ENCODE measurements at places on chromosomes 5 and 9.

GRCh38 chr5:157710431-157710830 lies 20.8 kb upstream of the THG1L start:
- DNase-seq = no peak

- no peak for DNase-seq
Observed at GRCh38 chr9:2876726-2877125, 32.8 kb upstream of the PUM3 start.

GRCh38 chr5:53478411-53479044 lies 1.9 kb upstream of the FST start:
- peak; percentile 17 for DNase-seq

GRCh38 chr9:134568116-134568515 lies 73.5 kb upstream of the COL5A1 start:
- DNase-seq = no peak

GRCh38 chr5:99586878-99587277 lies 658.1 kb upstream of the CHD1 start:
- no peak for DNase-seq

- DNase-seq = no peak
Observed at GRCh38 chr9:116387934-116388698, 234.5 kb downstream of the PAPPA start.

GRCh38 chr9:112532427-112532826 lies 45.8 kb downstream of the KIAA1958 start:
- DNase-seq = no peak

DNA sequence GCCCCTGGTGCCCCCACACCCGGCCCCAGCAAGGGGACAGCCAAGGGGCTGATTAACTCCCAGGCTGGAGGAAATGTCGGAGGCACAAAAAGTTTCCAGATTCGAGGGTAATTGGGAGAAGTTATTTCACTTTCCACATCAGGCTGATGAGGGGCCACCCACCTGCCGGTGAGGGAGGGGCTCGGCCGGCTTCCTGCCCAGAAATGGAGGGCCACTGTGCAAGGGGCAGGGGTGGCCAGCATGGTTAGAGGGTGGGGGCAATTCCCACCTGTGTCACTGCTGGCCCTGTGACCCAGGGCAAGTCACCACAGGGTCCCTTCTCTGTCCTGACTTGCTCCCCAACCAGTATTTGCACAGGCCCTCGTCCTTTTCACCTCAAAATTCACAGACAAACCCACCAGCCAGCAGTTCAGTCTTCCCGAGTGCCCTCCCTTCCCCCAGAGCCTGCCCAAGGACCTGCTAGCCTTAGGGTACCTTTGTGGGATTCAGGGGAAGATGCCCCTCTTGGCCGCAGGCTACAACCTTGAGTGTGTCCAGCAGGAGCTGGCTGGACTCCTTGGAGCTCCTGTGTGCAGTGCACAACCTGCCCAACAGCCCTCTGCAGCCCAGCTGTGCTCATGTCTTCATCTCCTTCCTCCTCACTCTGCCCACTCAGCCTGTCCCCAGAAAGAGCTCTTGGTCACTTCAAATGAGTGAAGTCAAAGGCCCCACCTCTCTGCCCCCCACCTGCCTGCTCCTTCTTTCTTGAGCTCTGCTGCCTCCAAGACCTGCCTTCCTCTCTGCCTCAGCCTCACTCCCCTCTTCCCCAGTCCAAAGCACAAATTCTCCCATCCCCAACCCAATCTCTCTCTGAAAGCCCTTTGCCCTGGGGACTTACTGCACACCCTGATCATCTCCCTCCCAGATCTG lies 130.5 kb downstream of the BARX1 start:
- no peak for DNase-seq

DNA sequence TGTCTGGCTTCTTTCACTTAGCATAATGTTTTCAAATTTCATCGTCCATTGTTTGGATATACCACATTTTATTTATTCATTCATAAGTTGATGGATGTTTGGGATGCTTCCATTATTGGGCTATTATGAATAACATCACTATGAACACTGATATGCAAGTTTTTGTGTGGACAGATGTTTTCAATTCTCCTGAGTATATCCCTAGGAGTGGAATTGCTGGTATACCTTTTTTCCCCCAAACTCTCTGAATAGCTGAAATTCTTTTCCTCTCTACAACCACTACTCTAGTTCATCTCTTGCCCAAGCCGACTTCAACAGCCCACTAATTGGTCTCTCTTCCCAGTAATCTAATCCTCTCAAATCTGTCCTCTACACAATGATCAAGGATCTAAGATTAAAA lies 4.7 kb upstream of the ZFR start:
- DNase-seq = no peak

DNA sequence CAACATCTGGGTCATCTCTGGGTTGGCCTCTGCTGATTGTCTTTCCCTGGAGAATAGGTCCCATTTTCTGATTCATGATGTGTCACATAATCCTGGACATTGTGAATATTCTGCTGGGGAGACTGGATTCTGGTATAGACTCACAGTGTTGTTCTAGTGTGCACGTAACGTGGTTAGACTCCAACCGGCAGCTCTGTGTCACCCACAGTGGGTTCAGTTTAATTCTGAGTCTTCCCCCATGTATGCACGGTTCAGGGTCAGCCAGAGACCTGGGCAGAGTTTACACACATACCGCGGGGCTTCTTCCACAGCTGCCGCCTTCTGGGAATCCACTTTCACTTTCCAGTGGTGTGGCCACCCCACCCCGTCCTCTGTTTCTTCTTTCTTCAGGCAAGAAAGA lies 38.0 kb upstream of the LRRC14B start:
- DNase-seq = no peak

GRCh38 chr5:65734921-65735320 lies 12.9 kb downstream of the NLN start:
- DNase-seq = no peak

GRCh38 chr9:70438341-70438928 lies 24.0 kb upstream of the KLF9 start:
- no peak for DNase-seq
